ENCODE measurements at places on chromosomes 16 and 17.

DNA sequence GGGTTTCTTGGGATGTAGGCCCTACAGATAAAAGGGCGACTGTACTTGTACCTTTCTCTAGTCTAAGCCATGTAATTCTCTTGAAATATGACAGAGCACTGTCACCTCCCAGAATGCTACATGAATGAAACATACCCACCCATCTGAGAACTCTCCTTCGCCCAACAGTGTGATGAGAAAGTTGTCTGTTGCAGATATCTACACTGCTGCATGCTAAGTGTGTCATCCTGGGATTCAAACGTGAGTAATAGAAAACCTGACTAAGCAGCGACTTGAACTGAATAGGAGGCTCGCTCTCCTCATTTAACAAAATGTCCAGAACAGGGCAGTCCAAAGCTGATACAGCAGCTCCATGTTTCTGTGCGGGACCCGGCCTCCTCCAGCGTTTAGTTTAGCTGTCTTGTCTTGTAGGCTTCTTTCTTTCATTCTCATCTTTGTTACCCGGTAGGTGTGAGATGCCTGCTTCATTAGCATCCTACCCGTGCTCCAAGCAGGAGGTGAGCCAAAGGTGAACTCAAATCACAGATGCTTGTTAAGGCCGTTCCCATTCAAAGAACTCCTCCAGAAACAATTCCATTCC lies 211.9 kb downstream of the PRKCA start:
- peak; percentile 50 for DNase-seq

DNA sequence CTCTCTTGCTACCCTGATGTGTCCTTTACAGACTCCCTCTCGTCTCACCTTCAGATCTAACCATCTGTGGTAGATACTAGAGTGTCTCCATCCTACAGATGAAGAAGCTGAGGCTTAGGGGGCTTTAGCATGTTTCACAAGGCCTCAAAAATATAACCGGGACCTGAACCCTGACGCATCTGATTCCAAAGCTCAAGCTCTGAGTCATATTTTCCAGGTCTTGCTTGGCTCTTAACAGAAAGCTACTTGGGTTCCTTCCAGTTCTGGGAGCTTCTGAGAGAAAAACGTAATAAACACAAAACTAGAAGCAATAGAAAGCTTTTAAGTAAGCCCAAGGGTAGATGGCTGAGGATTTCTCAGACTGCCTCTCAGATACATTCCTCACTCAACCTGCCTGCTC lies 224.3 kb upstream of the EEF2KMT start:
- DNase-seq = no peak

DNA sequence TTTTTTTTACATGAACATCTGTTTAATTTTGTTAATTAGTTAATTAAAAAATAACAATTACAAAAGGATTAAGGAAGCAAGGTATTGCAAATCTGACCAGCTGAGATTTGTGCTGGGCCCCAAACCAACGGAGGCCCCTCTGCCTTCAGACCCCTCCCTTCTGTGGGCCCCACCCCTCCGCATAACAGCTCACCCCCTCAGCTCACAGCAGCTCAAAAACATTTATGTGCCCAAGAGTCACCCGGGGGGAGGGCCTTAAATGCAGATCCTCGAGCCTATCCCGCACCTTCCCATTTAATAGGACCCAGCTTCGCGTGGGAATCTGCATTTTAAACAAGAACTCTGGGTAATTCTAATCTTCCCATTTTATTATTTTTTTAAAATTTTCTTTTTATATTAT lies 75.0 kb downstream of the MGAT5B start:
- no peak for DNase-seq

- DNase-seq = peak; percentile 62
Observed at GRCh38 chr16:56812884-56813283, 52.1 kb upstream of the SLC12A3 start.

- DNase-seq = no peak
Observed at GRCh38 chr17:56119191-56119590, 34.1 kb upstream of the ANKFN1 start.

DNA sequence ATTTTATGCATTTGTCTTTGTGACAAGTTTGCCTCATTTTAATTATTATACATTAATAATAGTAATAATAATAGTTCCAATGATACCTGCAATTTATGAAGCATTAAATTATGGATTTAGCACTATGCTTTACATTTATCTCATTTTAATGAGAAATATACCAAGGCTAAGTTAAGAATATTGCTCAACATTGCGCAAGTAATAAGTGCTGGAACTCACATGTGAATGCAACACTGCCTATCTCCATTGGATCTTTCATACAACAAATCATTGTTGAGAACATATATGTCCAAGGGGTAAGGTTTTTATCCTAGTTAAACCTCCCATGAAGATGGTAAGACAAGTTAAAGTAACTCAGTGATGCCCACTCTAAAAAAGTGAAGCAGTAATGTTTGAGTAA lies 703.7 kb upstream of the SOX9 start:
- DNase-seq = no peak

GRCh38 chr16:20743591-20743990 lies 2.0 kb upstream of the THUMPD1 start:
- DNase-seq = no peak

- DNase-seq = no peak
Observed at GRCh38 chr17:73705594-73705993, 61.3 kb upstream of the SDK2 start.

DNA sequence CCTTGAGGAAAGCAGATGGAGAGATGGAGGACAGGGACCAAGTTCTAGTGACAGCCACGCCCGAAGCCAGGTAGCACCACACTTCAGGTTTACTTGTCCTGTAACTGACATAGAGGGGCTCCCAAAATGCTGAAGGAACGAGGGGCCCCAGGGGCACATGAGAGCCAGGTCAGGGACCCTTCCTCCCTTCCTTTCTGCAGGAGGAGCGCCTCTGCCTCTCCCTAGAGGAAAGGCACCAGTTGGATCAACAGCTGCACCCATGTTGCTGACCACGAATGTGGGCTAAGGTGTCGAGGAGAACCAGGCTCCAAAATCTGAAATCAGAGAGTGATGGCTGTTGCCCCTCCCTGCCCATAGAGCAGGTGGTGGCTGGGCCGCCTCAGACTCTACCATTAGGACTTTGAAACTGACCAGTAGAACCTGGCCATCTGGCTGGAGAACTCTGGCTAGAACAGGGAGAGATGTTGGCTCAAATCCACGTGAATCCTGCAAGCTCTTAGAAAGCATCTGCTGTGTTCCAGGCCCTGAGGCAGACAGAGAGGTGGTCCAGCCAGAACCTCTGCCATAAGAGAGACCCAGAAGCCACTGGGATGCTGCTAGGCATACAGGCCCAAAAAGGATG lies 218.8 kb downstream of the KATNIP start:
- no peak for DNase-seq

GRCh38 chr16:84825896-84826557 lies 6.2 kb downstream of the CRISPLD2 start:
- DNase-seq = peak; percentile 81

DNA sequence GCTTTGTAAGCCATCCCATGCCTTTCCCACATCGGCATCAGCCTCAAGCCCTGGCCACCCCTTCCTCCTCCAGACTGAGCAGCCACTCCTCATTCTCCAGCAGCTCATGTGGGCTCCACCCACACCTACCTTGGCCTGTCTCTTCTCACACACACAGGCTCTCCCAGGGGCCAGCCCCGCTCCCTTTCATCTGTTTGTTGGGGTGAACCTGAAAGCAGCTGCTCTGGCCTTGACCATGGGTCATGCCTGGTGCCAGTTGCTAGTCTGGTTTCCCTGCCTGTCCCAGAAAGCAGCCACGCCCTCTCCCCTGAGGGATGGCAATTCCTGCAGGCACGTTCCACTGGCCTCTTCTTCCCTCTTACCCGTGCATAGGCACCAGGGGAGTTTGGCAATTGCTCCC lies 11.4 kb upstream of the TMEM238L start:
- DNase-seq = no peak

GRCh38 chr17:6753006-6753445 lies 2.8 kb upstream of the XAF1 start:
- DNase-seq = peak; percentile 93

- no peak for DNase-seq
Observed at GRCh38 chr16:49830873-49831272, 25.0 kb downstream of the ZNF423 start.

- DNase-seq = no peak
Observed at GRCh38 chr16:14202697-14203096, 131.6 kb downstream of the MRTFB start.

- no peak for DNase-seq
Observed at GRCh38 chr17:9016941-9017552, 4.3 kb upstream of the NTN1 start.

- no peak for DNase-seq
Observed at GRCh38 chr17:37450112-37450511, 39.6 kb upstream of the DUSP14 start.

- no peak for DNase-seq
Observed at GRCh38 chr17:1636732-1637285, 8.2 kb upstream of the SLC43A2 start.

DNA sequence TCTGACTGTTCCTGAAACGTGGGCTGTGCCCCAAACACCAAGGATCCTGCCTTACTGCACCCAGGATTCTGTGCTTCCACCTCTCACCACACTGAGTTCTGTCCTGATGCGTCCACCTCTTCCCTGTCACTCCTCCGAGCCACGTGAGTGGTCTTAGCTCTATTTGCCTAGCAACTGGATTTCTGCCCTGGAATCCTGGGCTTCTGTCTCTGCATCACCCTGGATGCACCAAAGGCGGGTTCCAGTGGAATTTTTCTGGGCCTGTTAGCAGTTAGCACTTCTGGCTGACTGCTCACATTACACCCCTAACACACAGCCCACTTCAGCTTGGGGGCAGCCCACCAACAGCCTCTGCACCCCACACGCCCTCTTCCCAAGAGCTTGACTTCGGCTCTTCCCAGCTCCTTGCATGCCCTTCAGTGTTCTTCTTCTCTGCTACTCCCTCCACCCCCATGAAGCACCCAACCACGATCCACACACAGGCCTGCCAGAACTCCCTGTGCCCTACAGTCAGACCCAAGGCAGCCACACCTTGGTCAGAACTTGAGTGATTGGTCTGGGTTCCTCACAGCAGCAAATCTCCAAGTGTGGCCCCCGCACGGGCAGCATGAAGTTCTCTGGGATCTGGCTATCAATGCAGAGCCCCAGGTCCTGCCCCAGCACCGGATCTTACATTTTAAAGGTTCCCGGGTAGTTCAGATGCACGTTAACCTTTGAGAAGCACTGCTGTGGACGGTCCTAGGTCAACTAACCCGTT lies 129.8 kb upstream of the RCVRN start:
- no peak for DNase-seq

- peak; percentile 16 for DNase-seq
Observed at GRCh38 chr16:56192986-56193945, 2.0 kb downstream of the GNAO1 start.

DNA sequence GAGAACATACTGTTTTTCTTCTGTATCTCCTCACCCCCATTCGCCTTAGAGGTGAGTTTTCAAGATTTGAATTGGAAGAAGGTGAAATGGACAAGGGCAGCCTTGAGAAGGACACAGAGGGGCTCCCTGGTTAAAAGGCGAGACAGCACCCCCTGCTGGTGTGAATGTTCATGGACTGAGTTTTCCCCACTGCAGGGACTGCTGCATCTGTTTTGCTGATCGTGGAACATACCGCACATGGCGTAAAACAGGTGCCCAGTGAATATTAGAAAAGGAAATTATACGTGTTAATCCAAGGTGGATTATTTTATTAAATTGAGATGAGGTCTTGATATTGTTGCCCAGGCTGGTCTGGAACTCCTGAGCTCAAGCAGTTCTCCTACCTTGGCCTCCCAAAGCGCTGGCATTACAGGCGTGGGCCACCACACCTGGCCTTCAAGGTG lies 54.5 kb downstream of the NDE1 start:
- DNase-seq = peak; percentile 65

DNA sequence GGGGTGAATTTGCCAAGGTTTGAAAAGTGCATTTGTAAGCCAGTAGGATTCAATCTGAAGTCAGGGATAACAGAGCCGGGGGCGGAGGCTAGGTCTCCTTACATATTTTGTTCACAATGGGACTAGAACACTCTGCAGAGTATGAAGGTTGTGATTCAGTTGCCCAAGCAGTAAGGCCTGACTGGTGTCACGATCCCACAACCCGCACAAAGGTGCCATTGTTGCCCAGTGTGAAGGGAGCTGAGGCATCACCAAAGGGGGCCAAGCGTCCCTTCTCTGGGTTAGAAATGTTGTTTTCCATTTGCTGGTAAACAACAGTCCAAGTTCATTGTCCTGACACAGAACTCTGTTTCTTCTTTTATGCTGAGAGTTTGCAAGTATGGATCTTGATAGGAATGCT lies 471.8 kb downstream of the MAF start:
- DNase-seq = no peak

GRCh38 chr17:77693776-77694175 lies 264.7 kb upstream of the TNRC6C start:
- no peak for DNase-seq

DNA sequence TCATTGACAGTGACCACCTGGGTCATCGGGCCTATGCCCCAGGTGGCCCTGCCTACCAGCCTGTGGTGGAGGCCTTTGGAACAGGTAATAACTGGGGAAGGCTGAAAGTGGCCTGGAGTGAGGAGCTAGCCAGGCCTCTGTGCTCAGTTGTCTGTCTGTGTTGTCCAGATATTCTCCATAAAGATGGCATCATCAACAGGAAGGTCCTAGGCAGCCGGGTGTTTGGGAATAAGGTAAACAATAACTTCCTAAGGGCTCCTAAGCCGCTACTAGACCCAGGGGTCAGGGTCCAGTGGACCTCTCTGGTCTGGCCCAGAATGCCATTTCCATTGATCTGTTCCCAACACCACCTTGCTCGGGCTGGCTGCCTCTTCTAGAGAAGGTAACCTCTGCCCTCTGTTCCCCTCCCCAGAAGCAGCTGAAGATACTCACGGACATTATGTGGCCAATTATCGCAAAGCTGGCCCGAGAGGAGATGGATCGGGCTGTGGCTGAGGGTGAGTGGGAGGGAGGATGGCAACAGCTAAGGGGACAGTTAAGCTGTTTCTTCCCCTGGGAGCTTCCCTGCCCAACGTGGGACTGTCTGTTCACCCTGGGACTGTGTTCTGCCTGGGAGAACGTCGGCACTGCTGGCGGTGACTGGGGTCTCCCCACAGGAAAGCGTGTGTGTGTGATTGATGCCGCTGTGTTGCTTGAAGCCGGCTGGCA lies 1.9 kb upstream of the MLX start:
- no peak for DNase-seq

GRCh38 chr17:79887451-79887991 lies 48.3 kb upstream of the CBX4 start:
- DNase-seq = no peak

DNA sequence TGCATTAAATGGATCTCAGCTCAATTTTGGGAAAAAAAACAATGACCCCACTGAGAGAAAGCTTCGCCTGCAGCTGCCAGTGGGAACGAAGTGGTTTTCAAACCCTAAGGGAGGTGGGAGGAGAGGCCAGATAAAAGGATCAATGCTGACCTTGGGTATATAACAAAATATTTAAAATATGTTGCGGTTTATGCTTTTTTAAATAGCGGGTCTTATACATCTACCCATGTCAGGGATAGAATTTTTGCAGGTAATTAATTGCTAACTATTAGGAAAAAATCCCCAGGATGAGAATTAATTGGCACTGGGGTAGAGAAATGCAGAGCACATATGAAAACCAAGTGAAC lies 10.9 kb upstream of the FOXF1 start:
- DNase-seq = no peak

All from EL (cell line).